ENCODE measurements at places on chromosomes 2 and 18.

- no peak for DNase-seq
Observed at GRCh38 chr2:133732059-133732458, 163.8 kb upstream of the NCKAP5 start.

DNA sequence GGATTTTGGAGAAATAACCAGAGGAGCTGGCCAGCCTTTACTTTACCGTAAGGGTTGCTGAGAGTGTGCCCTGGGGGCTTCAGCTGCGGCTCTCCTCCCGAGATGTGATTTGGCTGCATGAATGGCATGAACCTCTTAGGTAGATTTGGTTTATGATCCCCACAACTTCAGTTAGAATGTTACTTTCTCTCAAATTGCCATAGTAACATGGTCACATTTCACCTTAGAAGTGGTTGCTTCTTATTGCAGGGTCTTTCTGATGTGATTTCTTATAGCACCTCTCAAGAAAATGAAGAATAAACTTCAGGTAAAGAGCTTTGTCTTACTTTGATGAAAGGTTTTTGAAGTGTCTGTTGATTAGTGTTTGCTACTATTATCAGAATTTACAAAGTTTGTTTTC, 5.6 kb downstream of the PLCL1 start:
- no peak for DNase-seq

- DNase-seq = no peak
Observed at GRCh38 chr2:40431600-40431955, 20.3 kb downstream of the SLC8A1 start.

GRCh38 chr2:43340066-43340465, 113.7 kb upstream of the ZFP36L2 start:
- DNase-seq = no peak

DNA sequence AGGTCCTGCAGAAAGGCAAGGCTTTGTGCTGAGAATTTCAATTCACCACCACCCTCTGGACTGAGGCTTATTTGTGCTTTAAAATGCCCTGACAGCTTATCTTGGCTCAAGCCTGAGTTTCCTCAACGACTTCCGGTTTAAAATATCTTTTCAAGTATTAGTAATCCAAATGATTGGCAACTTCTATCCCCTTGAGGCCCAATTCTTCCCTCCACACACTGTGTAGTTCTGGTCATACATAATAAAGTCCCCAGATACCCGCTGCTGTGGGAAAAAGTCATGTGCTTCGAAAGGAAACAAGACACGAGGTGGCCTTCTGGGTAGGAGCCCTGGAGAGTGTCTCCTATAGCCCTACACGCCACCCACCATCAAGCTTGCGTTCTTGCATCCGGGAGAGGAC, 393.4 kb downstream of the ALK start:
- no peak for DNase-seq

DNA sequence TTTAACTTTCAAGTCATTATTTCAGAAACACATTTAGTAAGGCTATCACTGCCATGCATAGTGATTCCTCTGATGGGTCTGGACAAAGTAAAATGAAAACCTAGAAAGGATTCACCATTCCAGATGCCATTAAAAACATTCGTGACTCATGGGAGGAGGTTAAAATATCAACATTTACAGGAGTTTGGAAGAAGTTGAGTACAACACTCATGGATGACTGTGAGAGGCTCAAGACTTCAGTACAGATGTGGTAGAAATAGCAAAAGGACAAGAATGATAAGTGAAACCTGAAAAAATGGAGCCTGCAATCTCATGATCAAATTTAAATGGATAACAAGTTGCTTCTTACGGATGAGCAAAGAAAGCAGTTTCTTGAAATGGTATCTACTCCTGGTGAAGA, 5.8 kb upstream of the TWSG1 start:
- no peak for DNase-seq

GRCh38 chr2:64442801-64443429, 11.0 kb upstream of the LGALSL start:
- no peak for DNase-seq

DNA sequence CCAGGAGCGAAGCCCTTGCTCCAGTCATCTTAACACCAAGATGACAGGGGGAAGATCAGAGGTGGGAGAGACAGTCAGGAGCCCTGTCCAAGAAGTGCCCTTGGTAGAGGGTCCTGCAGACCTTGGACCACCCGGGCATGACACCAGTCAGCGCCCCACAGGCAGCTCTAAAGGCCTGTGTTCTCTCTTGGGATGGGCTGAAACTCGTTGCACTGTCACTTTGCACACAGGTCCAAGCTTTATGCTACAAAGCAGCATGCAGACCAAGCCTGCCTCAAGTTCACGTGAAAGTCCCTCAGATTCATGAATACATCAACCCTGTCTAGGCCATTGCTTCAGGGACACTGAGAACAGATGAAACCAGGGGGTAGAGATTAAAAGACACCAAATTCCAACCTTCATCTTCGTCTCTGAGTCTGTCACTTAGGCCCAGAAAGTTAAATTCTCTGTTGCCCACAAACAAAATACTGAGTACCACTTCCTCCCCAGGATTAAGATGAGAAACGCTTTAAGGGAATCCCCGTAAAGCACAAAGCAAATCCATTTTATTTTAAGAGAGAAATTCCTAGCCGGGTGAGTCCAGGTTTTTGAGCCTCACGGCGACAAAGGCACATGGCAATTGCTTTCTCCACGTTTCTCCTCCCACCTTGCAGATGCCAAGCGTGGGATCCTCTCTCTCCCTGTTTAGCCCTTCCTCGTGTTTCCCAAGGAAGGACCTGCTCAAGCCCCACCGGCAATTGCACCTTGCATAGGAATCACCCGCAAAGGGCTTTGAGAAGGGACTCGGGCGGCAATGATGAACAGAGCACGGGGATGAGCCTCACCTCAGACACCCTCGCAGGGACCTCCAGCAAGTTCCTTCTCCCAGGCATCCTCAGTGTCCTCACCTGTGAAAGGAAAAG, 75.0 kb upstream of the ID2 start:
- DNase-seq = no peak

DNA sequence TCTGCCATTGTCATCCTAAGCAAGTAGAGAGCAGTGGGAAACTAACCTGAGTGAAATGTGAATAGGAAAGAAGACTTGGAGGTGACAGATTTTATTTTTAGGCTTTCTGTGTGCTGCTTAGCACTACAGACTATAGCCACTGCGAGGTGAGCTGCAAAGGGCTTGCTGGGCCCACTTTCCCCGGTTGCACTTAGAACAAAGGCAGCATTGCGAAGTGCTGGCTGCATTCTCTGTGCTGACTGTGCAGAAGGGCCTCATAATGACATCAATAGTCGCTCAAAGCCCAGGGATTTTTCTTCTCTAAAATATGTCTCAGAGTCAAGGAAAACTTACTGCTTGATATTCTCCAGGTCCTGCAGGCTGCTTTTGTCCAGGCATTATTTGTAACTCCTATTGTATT, 592.1 kb downstream of the TDRD15 start:
- no peak for DNase-seq

- DNase-seq = no peak
Observed at GRCh38 chr2:222465746-222466145, 41.4 kb downstream of the SGPP2 start.

DNA sequence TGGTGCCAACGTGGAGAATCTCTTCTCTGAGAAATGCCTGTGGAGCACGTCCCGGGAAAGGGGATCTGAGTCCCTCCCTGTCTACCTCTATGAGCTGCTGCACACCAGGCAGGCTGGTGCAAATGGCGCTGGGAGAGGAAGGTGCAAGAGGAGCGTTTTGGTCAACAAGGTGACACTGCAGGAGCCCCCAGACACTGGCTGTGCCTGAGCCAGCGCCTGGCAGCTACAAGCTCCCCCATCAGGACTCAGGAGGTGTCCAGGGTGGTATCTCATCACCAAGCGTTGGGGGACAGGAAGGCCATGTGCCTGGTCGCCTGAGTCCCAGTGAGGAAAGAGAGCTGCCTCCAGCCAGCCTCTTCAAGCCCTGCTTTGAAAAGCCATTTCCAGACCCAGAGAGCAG, 173.4 kb downstream of the TNS1 start:
- DNase-seq = no peak

DNA sequence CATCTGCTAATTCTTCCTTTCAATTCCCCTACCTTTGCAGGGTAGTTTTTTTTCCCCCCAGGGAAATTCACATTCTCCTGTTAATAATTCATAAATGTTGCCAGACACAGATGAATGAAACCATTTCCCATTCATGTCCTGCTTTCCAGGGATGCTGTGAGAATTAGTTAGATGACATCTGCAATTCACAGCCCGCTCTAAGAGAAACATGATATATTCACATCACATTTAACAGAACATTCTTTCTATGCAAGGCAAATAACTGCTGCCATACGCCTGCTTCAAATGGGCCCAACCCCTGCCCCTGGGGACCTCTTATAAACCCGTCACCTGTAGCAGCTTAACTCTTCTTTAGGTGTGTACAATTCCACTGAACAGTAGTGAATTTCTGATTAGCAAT, 110.6 kb upstream of the CTAGE1 start:
- no peak for DNase-seq

- no peak for DNase-seq
Observed at GRCh38 chr2:64019975-64020528, 824 bp upstream of the VPS54 start.

DNA sequence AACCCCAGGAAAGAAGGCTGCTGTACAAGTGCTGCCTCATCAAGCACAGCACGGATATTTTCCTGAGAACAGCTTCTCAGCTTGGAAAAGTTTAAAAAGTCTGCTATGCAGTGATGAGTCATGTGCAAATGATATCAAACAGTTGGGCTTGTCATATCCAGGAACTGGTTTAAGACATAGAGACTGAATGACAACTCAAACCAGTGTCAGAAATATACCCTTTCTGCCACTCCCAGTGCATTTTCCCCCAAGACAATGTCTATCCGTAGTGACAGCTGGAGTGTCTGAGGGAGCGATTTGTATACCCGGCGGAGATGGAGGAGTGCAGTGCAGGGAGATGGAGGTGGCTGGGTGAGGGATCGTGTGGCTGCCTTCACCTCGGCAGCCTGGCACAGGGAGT, 28.2 kb downstream of the SOX11 start:
- no peak for DNase-seq

DNA sequence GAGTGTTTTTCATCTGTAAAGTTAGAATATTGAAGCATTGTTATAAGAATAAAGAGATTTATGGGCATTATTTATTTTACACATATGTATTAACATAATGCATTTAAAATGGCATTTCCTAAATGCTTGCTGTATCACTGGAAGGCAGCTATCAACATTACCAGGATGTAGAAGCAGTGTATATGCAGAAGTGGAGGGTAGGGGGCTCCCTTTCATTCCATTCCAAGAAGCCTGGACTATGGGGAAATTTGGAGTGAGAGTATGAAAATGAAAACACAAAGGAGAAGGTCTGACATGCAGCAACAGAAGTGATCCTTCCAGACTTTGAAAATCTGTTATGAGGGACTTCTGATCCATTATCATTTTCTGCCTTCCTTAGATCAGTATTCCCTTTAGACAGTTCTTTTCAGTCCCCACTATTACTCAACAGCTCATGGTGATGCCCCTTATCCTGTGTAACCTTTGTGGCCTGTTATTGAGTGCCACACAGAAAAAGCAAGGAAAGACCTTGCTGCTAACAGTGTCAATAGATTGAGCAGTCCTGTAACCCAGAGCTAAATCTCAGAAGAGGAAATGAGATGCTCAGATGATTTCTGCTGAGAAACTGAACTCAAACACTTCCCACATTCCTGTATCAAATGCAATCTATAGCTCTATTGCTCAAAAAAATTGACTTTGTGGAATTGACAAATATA, 216.6 kb downstream of the HNMT start:
- DNase-seq = no peak

DNA sequence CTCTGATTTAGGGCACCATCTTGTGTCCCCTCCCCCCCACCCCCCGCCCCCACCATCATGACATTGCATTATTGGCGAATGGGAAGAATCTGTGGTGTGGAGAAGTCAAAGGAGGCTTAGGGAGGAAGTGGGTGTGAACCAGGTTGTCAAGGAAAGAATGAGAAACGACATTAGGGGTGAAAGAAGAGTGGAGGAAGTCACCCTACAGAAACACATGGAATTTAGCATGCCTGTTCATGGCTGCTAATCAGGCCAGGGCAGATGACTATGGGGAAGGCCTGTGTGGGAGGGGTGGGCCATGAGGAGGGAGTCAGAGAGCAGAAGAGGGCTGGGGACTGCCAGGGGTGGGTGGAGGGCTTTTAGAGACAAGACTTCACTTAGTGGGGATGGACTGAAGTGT, 81.6 kb downstream of the AOX1 start:
- no peak for DNase-seq

DNA sequence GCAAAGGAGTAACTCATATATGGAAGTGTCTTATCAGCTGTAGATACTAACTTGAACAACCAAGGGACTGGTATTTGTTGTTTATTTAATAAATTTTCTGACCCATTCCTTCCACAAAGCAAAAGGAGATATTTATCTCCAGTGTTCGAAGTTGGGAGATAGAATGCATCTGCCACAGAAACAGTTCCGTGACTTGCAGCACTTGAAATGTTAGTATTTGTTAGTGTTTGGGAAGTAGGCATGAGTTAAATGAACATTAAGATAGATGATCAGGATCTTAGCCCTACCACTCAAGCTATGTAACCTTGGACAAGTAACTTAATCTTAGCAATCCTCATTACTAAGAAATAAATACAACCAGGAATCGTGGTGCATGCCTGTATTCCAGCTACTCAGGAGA, 12.1 kb upstream of the SULT1C4 start:
- DNase-seq = no peak

DNA sequence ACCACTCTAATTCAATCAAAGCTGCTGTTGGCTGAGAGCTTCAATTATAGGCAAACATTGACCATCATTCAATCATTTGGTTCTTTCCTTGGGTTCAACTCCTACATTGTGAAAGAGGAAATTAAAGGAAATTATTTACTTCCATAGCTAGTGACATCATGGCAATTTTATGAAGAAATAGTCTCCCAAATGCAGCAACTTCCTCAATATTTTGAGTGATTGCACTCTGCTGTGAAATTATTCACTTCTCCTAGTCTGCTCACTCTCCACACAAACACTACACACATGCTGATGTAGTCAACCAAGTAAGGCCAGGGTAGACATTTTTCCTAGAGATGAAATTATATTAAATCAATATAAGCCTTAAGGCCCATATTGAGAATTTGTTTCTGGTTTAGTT, 86.7 kb upstream of the NCKAP5 start:
- no peak for DNase-seq

- DNase-seq = no peak
Observed at GRCh38 chr18:33831424-33831823, 253.4 kb downstream of the ASXL3 start.

DNA sequence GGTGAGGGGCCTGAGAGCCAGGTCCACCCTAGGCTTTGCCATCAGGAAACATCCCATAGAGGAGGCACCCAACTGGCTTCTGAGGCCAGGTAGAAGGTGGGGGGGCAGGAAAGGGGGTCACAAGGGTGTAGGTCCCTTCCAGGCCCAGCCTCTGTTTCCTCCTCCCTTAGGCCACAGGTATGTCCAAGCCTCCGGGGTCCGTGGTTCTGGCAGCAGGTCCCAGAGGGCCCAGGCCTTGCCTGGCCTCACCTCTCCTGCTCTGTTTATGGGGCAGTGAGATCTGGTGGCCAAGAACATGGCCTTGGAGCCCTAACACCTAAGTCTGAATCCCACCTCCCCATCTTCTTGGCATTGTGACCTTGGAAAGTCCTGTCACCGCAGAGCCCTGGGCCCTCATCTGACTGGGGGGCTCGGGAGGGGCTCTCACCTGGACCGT, 21.6 kb upstream of the GPR17 start:
- peak; percentile 7 for DNase-seq

- DNase-seq = no peak
Observed at GRCh38 chr18:25016666-25017065, 335.3 kb downstream of the ZNF521 start.

- no peak for DNase-seq
Observed at GRCh38 chr2:210442457-210442856, 34.1 kb downstream of the LANCL1 start.

GRCh38 chr18:41073372-41073954, 881.6 kb upstream of the PIK3C3 start:
- no peak for DNase-seq

GRCh38 chr2:170022692-170023091, 155.3 kb upstream of the MYO3B start:
- DNase-seq = no peak
